ENCODE measurements at places on chromosomes 7 and 10.

DNA sequence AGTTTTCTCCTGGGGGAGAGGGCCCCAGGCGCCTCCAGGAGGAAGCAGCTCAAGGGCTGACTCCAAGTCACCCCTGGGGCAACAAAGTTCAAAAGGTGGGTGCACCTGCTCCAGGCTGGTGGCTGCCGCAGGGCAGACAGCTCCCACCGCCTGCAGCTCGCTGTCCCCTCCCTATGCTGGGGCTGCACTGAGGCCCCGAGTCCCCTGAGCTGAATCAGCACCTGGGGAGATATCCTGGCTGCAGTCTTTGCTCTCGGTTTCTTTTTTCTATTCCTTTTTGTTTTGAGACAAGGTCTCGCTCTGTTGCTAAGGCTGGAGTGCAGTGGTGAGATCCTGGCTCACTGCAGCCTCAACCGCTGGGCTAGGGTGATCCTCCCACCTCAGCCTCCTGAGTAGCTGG lies 183.4 kb downstream of the DNAJB6 start:
- DNase-seq, result no peak

GRCh38 chr7:42017349-42017986 lies 219.5 kb downstream of the GLI3 start:
- no peak for DNase-seq

DNA sequence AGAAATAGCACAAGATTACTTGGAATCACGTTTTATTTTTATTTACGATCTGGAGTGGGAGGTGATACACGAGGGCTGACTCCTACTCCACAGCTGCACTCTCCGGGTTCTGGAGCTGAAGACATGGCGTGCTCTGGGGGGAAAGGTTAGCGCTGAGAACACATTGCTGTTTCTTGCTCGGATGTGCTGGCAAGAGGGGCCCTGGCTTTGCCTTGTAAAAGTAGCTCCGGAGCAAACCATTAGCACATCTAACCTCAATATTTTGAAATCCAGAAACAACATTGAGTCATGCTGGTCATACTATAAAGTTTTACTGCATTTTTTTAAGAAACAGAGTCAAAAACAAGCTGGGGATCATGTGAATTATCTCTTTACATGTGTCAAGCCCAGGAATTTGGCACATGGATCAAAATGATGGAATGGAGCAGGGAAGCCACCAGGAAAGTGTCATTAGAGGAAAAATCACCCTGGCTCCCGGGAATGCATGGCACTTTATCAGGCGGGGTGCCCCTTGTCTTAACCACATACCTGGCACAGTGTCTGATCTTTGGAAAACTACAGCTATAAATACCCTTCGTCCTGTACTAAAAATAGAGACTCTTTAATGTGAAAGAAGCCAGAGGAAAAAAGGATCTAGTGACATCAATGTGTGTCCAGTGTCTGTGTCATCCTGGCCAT lies 31.6 kb upstream of the LYZL1 start:
- DNase-seq, result peak; percentile 82

DNA sequence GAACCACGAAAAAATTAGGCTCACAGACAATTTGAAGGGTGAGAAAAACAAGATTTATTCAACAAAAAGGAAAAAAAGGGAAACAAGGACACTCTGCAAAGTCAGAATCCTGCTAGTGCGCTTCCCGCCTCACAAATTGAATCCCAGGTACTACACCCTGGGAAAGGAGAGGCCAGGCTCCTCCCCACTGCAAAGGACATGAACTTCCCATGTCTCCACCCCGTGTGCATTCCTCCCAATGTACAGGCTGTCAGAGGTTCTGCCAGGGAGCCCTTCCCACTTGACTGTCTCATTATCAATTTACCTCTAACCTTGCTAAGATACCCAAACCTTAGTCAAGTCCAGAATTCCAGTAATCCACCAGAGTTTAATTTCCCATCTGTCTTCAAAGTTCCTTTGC lies 70.4 kb upstream of the CDK1 start:
- no peak for DNase-seq

- DNase-seq, result no peak
Measured at GRCh38 chr7:50957855-50958254, 175.2 kb upstream of the GRB10 start.

DNA sequence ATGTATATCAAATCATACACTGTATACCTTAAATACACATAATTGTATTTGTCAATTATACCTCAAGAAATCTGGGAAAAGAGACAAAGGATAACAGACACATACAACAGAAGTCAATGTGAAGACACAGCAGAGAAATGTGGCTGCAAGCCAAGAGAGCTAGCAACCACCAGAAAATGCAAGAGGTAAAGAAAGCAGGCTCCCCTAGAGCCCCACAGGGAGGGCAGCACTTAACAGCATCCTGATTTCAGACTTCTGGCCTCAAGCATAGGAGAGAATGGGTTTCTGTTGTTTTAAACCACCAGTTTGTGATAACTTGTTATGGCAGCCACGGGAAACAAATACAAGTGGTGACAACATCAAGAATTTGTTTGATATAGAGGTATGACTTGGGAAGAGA lies 1197.2 kb downstream of the SORCS1 start:
- DNase-seq, result no peak

- no peak for DNase-seq
Measured at GRCh38 chr10:119176166-119176565, 2.4 kb downstream of the PRDX3 start.
